ENCODE measurements at places on chromosomes 7 and 10. TPM values are rescaled to one million over a fixed set of nuclear protein-coding genes. Genes with fewer than 3 reads are reported as not detected.

The ADAP1 gene
- total RNA-seq: 0.71 TPM

DNA sequence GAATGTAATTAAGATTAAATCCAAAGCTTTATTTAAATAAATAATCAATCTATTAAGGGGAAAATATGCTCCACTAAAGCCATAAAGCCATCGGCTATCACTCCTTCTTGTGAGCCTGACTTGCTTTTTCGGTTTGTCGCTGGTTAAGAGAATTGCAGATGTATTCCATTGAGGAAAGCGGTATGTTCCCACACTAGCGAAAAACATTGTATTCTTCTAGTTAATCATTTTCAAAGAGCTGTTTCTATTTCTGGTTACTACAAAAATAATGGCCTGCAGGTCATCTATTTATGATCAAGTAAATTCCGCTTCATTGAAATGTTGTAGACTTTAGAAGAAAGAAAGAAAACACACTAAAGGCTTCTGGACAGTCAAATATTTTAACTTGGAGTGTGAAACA lies 173.4 kb downstream of the CACNB2 start:
- no peak for DNase-seq

The PTN gene
- 2.3 TPM for total RNA-seq

- no peak for DNase-seq
Measured at GRCh38 chr10:105596749-105597148, 955.7 kb downstream of the SORCS3 start.

- no peak for DNase-seq
Measured at GRCh38 chr10:23417254-23417653, 21.6 kb upstream of the OTUD1 start.

The NPY gene
- total RNA-seq: not detected

- DNase-seq: peak; percentile 74
Measured at GRCh38 chr10:90871279-90871765, 452 bp upstream of the RPP30 start.

DNA sequence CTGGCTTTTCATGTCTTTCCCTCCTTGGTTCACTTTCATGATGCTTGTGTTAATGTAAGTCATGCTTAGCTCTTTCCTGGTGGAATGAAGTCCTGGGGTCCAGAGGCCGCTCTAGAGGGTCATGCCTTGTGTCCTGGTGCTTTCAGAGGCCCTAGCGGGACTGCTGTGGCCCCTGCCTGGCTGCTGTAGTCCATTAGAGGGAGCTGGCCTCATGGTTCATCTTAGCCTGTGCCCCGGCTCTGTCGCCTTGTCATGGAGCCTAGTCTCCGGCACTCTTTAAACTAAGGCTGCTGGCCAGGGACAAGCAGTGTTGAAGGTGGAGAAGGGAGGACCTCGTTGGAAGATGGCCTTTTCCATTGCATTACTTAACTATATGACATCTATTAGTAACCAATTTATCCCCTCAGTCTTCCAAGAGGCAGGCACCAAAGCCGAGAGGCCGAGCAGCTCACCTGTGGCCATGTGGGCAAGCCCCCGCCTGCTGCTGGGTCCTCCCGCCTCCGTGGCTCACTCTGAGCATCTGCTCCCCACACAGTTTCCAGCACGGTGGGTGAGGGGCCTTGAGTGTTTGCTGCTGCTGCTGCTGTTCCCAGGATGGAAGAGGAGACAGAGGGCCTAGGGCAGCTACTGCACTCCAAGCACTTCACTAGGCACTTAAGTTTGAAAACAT lies 5.0 kb upstream of the NDUFB2 start:
- no peak for DNase-seq

DNA sequence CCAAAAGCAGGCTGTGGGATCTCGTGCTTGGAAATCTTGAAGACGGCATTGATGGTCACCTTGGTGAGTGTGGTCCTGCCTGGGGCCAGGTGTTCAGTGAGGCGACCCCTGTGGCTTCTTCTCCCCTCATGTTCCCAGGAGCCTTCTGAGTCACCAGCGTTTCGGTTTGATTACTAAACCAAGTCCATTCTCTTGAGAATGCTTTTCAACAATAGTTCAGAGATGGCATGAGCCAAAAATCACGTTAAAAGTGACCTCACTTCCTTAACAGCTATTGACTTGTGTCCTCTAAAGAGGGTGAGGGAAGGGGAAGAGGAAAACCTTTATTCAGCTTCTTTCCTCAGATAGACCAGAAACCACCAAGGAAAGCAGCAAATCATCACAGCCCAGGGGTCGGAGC lies 315.2 kb downstream of the GATA3 start:
- DNase-seq: no peak
